ENCODE measurements at places on chromosomes 6 and 20.
A peak's percentile ranks its signal among the peaks of the same experiment; 100 is the strongest.

DNA sequence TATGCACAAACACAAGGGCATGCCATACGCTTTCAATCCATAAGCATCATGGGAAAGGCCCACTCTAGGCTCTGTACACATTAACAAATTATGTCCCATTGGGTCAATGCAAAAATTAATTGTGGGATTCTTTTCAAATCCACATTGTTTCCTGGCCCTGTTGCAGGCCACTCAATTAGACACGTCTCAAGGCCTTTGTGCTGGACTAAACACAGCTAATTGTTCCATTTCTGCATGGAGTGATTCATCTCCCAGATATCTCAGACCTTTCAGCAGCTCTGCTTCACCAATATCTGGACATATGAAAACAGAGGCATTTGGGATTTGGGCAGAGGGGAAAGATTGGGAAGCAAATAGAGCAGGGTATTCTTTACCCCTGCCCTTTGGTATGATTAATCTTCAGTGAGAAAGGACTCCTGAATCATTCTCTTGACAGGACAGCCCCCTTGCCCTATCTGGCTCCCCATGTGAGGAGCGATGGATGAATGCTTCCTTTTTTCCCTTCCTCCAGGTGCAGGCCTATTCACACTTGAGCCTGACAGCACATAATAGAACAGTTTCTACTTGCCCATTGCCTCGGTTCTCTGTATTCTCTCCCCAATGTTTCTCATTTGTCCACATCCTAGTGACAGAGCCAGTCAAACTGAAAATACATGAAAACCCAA, 547.6 kb downstream of the HAO1 start:
- DNase-seq = no peak

DNA sequence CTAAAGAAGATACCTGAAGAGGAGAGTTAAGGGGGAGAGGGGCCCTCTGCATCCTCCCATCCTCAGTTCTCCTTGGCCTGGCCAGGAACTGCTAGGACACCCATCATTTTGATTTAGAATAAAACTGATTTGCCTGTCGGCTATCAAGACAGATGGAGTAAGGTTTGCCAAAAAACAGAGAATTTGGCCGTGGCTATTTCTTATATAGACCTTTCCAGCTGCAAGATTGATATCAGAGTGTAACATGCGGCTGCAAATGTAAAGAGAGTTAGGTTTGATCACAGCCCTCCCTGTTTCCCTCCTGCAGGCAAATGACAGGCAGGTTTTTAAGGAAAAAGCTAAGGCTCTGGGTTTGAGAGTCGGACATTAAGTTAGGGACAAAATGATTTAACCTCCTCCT, 226.6 kb upstream of the TAB2 start:
- DNase-seq = no peak

GRCh38 chr6:69368613-69369012, 428.2 kb downstream of the LMBRD1 start:
- DNase-seq = no peak

DNA sequence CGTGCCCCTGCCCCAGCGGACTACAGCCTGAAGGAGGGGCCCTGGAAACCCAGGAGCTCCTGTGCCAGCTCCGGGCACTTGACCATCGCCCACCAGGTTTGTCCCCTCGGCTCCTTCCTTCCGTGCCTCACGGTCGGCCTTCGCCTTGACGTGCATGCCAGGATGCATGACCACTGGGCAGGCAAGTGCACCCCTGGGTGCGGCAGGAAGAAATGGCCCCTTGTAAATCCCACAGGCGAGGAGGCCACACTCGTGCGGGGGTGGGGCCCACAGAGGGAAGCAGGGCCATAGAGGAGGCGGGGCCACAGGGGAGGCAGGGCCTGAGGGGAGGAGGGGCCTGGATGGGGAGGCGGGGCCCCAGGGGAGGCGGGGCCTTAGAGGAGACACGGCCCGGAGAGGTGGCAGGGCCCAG, 81.7 kb downstream of the YTHDF1 start:
- no peak for DNase-seq

DNA sequence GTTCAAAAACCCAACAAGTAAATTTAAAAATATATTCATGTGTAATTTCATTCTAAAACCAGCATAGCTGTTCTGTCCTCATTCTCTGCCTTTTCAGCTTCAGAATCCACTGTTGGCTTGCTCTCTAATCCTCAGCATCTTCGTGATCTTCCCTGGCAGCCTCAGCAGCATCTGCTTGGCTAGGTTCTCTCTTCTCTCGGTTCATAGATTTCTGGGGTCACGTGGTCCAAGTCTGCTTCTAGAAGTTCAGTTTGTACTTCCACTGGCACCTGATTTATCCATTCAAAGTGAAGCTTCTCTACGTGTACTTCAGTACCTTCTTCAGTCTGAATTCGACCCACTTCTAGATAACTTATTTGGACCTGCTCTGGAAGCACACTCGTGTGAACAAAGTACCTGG, 245.7 kb downstream of the EPM2A start:
- no peak for DNase-seq

GRCh38 chr20:20455926-20456325, 88.0 kb downstream of the INSM1 start:
- DNase-seq = no peak

DNA sequence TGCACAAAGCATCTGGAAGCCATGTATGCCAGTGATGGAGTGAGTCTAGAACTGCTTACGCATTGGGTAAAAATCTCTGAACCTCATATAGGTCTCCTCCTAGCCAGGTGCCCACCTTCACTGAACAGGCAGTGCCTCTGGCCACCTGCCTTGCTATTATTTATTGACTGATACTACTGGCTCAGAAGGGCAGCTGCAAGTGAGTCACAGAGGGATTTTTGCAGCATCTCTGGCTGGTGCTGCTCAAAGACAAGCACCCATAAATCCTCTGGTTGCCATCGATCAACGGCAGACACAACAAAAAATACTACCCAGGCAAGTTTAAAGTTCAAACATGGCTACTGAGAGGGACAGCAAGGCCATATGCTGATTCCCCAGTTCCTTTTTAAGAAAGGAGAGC, 279.4 kb downstream of the UBE3D start:
- peak; percentile 25 for DNase-seq

DNA sequence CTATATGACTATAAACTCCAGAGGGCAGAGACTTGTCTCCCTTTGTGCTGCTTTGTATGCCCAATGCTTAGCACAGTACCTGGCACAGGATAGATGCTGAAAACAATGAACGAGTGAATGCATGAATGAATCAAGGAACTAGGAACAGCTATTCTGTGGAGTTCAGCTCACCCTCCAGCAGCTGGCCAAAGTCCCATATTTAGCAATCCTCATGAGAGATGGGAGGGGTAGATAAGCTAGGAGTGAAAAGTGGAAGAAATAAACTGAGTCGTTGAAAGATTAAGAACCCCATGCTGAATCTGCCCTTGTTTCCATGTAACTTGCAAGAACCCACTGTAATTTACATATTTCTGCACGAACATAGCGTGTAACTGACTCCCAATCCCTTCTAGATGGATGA, 106.5 kb downstream of the MAFB start:
- no peak for DNase-seq

- DNase-seq = no peak
Observed at GRCh38 chr6:20433321-20433720, 31.6 kb downstream of the E2F3 start.

GRCh38 chr6:111813237-111813636, 60.0 kb downstream of the FYN start:
- DNase-seq = no peak

DNA sequence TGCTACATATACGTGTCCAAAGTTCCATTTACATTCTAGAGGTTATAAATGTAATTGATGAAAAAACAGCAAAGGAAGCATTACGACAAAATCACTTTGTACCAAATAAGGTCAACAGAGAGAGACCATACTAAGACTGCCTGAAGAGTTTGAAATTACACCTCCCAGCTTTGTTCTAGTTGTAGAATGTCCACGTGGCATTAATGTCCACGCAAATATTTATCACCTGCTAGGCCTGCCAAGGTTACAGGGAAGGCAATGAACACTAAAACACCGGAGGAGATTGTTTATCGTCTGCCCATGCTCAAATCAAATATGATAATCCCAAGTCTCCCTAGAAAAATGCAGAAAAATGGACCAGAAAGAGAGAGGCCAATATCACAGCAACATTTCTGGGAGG, 6.2 kb downstream of the RALGAPA2 start:
- no peak for DNase-seq

GRCh38 chr20:20517296-20517695, 149.4 kb downstream of the INSM1 start:
- DNase-seq = no peak

DNA sequence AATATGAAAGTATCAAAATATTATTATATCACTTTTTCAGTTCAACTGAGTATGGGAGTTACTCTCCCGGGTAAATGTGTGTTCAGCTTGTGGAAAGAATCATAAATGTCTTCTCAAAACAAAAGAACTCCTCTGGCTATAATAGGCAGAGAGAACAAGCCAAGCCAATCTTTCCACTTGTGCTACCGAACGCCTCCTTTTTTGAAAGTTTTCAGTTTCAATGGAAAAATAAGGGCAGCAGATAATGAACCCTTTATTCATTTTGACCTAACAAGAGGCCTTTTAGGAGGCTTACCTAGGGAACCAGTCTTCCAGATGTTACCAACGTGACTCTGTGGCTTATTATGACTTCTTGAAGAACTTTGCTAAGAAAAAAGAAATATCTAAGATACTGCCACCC, 67.5 kb downstream of the PDE7B start:
- DNase-seq = no peak

DNA sequence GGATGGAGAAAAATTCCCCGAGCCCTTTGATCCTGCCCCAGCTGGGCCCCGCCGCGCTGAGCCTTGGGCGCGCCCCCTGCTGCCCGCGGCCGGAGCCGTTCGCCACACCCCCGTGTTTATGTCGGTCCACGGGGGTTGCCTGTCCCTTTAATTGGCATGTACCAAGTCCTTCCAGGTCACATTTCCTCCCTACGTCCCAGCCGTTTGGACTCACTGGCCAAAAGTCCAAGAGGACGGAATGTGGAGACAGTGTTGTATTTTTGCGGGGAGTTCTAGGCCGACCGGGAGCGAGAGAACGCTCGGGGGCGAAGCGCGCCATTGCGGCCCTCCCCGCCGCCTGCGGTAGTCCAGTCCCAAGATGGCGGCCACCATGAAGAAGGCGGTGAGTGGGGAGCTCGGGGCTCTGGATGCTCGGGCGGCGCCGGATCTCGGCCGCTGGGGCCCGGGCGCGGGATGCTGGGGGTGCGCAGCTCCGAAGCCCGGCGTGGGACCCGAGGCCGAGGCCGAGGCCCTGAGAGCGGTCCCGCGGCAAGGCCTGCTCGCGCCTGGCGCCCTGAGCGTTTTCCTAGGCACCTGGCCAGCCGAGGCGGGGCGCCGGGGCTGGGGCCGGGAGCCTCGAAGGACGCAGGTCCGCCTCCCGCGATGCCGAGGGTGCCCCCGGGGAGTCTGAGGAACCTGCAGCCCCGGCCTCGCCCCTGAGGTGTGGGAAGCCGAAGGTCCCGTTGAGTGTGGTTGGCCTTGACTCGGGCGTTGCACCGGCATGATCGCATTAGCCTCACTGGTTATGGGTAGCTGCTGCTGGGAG, at the start of gene PFDN4:
PFDN4 (plus strand) TSS at position 345 of the 805 bp plus-strand sequence; CDS start at position 359, 14 bp downstream.
- DNase-seq = peak; percentile 77

DNA sequence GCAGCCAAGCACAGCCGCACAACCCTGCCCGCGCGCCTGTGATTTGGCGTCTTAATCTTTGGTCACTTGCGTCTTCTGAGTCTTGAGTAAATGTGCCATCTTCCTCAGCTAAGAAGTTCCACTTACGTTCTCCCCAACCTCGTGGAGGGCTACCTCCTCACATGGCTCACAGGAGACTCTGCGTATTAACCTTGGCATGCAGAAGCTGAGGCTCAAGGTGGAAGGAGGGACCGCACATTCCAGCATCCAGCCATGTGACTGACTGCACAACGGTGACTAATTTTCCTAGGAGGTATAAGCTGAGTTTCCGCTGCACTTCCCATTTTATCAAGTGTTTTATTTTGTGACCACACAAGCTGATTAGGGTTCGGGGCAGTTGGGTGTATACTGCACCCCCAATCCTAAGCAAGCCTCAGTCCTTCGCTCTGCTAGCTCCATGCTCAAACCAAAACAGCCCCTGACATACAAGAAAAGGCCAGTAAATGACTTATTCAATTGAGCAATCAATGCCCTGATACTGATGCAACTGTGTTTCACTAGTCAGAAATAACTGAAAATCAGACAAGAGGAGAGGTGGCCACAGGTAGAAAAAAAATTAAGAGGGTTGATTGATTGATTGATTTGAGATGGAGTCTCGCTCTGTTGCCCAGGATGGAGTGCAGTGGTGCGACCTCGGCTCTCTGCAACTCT, 7.0 kb downstream of the BEND3 start:
- DNase-seq = no peak

DNA sequence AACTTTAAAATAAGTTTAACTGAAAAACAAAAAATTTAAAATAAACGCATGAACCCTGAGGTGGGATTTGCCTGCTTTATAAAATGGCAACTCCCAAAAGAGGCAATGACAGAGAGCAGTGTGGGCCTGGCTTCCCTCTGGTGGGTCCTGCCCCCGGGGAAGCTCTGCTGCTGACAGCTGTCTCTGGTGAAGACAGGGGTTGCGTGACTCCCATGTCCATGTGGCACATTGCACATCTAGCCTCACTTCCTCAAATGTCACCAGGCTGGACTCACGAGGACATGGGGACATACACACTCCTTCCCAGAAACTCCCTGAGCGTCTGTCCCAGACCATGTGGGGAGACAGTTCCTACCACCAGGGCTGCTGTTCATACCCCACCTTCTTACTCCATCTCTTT, 66.2 kb downstream of the ABHD12 start:
- DNase-seq = no peak

- DNase-seq = no peak
Observed at GRCh38 chr6:37838219-37838921, 18.8 kb downstream of the ZFAND3 start.

- DNase-seq = no peak
Observed at GRCh38 chr6:81067057-81067456, 685.4 kb downstream of the TENT5A start.

GRCh38 chr6:16956361-16956760, 145.5 kb upstream of the STMND1 start:
- no peak for DNase-seq

DNA sequence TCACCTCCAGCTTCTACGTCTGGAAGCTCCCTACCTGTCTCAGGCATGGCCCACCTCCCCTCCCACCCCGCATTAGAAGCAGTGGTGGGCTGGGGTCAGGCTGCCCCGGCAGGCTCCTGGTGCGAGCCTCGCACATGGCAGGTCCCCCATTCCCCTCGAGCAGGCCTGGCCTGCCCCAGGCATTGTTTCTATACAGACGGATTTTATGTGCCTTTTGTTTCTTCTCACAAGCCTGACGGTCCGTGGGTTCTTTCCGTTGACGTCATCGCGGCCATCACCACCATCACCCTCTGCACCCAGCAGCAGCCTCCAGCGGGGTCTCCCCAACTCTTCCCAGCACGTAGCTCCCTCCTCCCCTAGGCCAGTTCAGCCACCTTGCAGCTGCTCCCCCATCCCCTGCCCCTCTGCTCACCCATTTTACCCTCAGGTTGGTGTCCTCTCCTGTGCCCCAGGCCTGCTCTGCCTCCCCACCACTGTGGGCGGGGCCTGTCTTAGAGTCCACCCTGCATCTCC, 4.6 kb downstream of the CST7 start:
- DNase-seq = no peak

GRCh38 chr6:3620937-3621336, 130.6 kb downstream of the PXDC1 start:
- DNase-seq = no peak

- peak; percentile 83 for DNase-seq
Observed at GRCh38 chr6:112337209-112337638, 9.9 kb upstream of the RFPL4B start.

- DNase-seq = no peak
Observed at GRCh38 chr6:108742041-108742440, 106.2 kb upstream of the ARMC2 start.
